ENCODE measurements at places on chromosomes 2 and 18. TPM values are rescaled to one million over a fixed set of nuclear protein-coding genes. Genes with fewer than 3 reads are reported as not detected.

IMPACT gene
- 20.4 TPM for total RNA-seq

TUBA3E gene
- not detected for total RNA-seq

OXER1 gene
- 0.60 TPM for total RNA-seq

ORC4 gene
- 85.0 TPM for total RNA-seq

ACOXL gene
- total RNA-seq = not detected

LAMA1 gene
- total RNA-seq = 3.0 TPM

SNORC gene
- 10.5 TPM for total RNA-seq

CCT7 gene
- 245 TPM for total RNA-seq

VIL1 gene
- not detected for total RNA-seq

TEX44 gene
- not detected for total RNA-seq

TSGA10 gene
- 8.7 TPM for total RNA-seq

MEP1B gene
- total RNA-seq = not detected

DSC1 gene
- total RNA-seq = not detected
